NK-92 treated with Interleukin-12 subunit alpha and Interleukin-12 subunit beta, amount 100 ng/mL, for 24 hours (cell line): ENCODE measurements at places on chromosomes 4 and X.

DNA sequence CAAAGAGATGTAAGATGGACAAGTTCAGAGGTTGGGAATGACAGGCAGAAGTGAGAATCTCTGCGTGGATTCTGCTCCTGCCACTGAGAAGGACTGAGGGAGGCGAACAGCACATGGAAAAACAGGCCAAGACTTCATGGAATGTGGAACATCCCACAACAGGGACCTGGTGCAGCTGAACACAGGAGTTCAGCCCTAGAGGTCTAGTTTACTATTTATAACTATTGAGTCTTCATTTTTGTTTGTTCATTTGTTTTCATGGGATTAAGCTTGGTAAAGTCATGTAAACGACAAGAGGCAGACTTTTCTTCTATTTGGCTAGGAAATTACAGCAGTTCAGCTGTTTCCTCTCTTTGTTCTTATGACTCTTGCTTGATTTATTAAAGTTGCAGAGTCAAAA lies 234.5 kb downstream of the MAML3 start:
- DNase-seq = no peak

DNA sequence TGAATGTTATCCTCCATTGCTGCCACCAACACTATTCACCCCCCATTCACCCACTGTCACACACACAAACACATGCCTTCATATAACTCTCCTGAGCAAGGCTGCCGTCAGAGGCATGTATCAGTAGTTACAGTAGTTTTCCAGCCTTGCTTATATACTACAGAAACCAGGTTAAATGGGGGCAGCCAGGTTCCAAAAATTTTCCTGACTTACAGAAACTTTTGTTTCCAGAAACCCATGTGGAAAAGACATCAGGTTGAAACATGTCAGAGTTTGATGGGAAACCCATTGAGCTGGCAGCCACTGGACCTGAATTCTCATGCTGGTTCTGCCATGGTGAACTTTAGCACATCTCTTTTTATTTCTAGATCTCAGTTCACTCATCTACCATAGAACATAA lies 64.0 kb downstream of the COX18 start:
- DNase-seq = no peak

DNA sequence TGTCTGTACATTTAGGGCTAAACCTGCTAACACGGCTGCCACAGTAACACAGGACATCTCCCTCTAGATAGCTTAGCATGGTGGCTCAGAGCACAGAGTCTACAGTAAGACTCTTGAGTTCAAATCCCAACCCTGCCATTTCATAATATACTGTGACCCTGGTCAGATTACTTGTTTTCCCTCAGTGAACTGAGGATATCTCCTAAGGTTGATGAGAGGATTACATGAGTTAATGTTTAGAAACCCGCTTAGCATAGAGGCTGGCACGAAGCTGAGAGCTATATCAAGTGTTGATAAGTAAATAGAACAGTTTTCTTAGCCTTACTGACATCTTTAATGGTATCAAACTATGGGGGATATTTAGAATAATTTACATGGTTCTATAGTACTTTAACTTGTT lies 37.2 kb downstream of the CASP3 start:
- DNase-seq = no peak

- no peak for DNase-seq
Observed at GRCh38 chr4:26069218-26069617, 155.2 kb downstream of the SMIM20 start.

DNA sequence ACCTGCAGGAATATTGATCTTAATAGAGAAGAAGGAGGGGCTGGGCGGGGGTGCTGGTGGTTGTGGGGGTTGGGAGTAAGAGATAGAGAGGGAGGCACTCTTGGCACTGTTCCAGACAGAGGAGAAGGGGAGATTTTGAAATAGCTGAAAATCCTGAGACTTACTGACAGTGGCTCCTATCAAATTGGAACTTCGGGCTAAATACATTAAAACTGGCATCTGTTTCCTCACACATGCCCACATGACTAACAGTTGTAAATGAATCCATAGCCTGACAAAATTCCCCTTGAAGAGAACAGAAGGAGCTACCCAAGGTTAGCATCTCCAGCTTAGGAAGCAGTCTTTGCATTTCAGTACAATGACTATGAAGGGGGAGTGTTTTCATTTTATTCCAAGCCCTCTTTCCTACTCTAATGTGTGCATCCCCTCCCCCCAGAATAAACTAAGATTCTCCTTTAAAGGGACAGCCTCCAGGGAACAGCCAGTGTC lies 1.4 kb downstream of the DCX start:
- no peak for DNase-seq

GRCh38 chr4:16253127-16253960 lies 27.1 kb upstream of the TAPT1 start:
- no peak for DNase-seq

GRCh38 chr4:186104890-186105646 lies 564 bp downstream of the FAM149A start:
- no peak for DNase-seq

DNA sequence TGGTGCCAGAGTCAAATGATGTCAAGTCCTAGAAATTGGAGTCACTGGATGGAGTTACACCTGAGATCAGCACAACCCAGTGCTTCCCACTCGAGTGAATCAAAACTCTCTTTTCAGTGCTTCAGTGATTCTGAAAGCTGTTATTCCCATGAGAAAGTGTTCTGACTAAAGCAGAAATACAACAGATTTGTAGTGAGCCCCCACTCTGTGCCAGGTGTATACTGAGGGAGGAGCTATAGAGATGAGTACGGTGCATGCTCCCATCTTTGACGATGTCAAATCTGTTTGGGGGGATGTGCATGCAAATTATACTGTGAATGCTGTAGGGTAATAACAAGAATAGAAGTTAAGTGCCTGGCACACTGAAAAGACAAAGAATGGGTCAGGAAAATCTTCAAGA lies 330.2 kb downstream of the HS3ST1 start:
- no peak for DNase-seq

DNA sequence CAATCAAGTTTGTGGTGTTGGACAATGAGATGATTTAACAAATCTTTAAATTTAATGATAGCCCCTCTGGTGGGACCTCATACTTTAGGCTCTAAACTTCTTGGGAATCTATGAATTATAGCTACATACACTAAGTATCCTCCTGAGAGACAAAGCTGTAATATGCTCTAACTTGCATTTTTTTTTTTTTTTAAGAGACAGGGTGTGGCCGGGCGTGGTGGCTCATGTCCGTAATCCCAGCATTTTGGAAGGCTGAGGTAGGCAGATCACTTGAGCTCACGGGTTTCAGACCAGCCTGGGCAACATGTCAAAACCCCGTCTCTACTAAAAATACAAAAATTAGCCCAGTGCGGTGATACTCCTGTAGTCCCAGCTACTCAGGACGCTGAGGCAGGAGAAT lies 23.3 kb upstream of the COQ2 start:
- no peak for DNase-seq

- DNase-seq = no peak
Observed at GRCh38 chrX:31658360-31658759, 586.5 kb upstream of the FTHL17 start.

DNA sequence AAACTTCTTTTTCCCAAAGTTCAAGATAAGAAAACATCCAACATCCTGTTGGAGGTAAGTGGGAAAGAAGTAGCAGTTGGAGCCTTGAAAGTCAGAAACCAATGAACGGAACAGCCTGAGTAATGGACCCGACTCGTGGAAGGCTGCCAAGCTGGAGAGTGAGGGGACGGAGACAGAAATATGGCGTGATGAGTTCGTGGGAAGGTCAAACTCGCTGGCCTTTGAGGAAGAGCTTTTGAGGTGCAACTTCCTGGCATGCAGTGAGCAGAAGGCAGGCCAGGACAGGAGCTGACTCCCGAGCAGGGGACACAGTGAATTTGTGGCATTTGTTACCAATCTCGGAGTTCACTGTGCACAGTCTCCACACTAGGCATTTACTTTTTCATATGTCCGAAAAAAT lies 1.0 kb upstream of the TRIML1 start:
- no peak for DNase-seq

GRCh38 chr4:176309046-176309445 lies 10.7 kb upstream of the SPCS3 start:
- DNase-seq = no peak

DNA sequence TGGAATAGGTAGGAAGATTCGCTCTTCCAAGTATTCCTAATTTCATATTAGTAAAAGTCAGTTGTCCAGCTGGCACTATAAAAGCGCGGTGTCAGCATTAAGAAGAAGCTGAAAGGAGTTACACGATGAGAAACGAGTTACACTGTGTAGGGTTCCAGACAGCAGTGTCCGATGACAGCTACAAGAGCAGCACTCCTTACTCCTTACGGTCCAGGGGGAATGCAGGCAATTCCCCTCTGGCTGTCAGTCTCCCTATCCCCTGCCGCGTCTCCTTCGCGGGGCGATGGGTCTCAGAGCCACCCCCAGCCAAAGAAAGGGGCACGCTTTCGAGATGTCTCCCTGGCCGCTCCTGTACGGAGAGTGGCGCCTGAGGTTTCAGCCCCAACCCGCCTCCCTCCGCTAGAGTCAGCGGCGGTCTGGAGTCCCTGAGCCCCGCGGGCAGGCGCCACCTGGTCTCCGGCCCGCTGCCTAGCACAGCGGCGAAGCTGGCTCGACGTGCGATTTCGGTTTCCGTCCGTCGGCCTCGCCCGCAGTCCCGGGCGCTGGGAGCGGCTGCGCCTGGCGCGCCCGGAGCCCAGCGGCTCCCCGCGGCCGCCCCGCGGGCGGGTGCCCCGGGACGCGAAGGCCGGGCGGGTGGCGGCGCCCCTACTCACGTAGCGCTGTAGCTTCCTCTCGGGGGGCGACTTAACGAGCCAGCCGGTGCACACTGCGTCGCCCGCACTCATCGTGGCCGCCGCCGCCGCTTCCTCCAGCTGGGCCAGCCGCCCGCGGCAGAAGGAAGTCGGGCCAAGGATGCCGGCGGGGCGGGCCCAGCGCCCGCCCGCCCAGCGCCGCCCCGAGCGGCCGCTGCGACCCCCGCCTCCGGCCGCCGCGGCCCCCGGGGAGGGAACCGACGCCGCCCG lies at the start of gene GAB3:
Gene GAB3 (minus strand): TSS at position 777 of the 902 bp plus-strand sequence. CDS start 52 bp downstream, at position 725.
- DNase-seq = peak; percentile 41
